ENCODE measurements at places on chromosomes 2 and 18.

- no peak for DNase-seq
Measured at GRCh38 chr18:48662011-48662661, 123.3 kb downstream of the CTIF start.

GRCh38 chr2:234050455-234051135 lies at the start of gene SPP2:
SPP2 (plus strand) TSS chr2:234050702; CDS start chr2:234050787, 85 bp downstream.
- DNase-seq, result no peak

GRCh38 chr2:162677476-162677875 lies 161.1 kb downstream of the KCNH7 start:
- DNase-seq, result no peak

- no peak for DNase-seq
Measured at GRCh38 chr2:44186810-44187209, 18.1 kb downstream of the PPM1B start.

DNA sequence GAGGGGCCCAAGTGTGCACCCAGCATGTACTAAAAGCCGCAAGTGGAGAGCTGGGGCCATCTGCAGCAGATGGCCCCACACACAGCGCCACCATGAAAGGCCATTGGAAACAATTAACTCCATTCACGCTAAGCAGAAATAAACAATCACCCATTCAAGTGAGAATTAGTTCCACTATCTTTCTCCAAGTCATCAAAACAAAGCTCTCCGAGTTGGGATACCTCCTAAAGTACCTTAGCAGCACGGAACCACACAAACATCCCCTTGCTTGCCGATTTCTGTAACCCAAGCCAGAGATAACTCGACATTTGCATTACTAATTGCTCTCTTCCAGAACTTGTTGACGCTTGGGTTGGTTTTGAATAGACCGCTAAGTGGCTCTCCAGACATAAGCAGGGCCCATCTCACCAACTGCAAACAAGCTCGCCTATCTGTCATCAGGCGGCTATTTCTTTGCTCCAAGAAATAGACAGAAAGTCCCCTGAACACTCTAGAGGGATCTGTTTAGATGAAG lies 840.6 kb upstream of the SALL3 start:
- no peak for DNase-seq

GRCh38 chr18:79248495-79249060 lies 147.2 kb upstream of the NFATC1 start:
- DNase-seq, result no peak

DNA sequence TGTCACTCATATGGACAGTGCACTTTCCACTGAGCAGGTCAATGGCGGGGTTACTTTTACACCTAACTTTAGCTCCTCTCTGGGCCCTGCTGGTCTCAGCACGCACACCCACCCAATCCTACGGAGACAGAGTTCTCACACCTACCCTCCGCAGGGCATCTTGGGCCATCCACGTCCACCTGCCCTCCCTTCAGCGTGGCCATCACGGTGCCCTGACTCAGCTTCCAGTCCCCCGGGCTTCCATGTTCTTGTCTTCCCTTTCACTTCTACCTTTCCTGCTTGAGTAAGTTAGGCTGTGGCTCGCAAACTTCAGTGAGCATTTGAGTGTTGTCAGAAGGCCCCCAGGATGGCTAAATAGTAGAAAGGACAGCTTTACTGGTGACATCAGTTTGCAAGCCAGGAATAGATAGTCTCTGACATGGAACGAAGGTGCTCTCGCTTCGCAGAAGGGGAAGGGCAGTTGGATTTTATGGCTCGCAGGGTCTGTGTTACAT lies 232.4 kb downstream of the SEPTIN10 start:
- DNase-seq, result no peak

DNA sequence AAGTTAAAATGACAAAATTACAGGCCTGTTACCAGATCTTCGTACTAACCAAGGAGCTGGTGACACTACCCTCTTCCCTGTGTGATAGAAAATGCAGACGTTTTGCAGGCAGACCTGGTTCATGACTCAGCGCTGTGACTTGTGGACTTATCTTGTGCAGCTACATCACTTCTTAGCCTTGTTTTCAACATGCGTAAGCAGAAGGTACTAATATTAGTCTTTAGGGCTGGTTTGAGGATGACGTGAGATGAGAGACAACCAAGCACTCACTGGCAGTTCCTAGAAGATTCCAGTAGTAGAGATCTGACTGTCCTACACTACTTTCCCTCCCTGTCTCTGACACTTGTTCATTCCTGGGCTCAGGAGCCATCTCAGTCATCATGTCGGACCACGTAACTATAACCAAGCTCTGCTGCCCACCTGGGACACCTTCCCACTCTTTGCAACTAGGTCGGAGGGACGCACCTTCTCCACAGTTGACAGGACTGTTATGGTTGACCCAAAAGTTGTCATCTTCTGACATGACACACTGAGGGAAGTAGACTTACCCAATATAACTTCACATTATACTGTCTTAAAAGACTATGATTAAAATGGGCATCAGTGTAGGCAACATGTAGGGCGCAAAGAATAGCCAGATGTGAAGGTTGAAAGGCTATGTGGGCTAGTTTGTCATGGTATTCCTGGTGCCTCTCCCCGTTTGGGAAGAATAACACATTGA lies 64.8 kb downstream of the TNFRSF11A start:
- DNase-seq, result no peak

- no peak for DNase-seq
Measured at GRCh38 chr2:238710032-238710735, 137.7 kb upstream of the TWIST2 start.

- DNase-seq, result no peak
Measured at GRCh38 chr2:146135245-146135644, 1615.3 kb upstream of the ZEB2 start.

DNA sequence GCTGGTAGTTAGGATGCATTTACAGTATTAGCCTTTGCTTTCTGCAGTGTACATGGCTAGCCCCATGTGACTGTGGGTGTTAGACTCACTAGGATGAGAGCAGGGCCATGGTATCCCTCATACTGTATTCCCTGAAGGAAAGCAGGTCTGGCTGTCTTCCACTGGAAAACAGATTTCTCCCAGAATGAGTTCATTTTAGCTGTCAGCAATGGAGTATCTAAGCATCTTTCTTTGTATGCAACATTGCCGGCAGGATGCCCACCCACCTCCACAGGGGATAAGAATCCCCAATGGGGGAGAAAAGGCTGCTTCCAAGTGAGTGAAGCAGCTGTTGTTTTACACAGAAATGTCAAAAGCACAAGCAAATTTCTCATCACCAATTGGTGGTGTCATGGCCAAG lies 142.7 kb upstream of the KLHL14 start:
- no peak for DNase-seq

DNA sequence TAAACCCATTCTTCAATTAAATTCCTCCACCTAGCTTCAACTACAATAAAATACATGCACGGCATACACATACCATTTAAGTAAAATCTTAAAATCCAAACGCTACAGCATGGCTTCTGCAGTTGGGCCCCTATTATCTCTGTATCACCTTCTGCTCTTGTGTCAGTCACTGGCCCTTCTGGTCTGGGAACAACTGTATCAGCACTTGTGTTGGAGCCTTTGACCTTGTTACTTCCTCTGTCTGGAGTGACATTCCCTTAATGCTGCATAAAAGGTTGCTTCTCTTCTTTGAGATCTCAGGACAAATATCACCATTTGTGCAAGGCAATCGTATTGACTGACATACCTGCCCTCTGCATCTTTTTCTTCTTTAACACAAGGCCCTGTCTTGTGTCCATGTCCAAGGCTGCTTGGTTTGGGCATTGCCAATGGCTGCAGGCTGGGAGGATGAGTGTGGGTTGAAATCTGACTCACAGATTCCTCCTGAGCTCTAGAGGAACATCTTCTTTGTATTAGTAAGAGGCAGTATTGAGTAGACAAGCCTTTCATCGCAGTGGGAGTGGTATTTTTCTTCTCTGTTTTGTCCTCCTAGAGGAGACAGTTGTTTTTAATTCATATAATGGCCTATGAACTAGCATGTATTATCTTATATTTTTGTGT lies 267.8 kb upstream of the TRIB2 start:
- no peak for DNase-seq

- no peak for DNase-seq
Measured at GRCh38 chr18:34821669-34822210, 111.6 kb downstream of the DTNA start.

DNA sequence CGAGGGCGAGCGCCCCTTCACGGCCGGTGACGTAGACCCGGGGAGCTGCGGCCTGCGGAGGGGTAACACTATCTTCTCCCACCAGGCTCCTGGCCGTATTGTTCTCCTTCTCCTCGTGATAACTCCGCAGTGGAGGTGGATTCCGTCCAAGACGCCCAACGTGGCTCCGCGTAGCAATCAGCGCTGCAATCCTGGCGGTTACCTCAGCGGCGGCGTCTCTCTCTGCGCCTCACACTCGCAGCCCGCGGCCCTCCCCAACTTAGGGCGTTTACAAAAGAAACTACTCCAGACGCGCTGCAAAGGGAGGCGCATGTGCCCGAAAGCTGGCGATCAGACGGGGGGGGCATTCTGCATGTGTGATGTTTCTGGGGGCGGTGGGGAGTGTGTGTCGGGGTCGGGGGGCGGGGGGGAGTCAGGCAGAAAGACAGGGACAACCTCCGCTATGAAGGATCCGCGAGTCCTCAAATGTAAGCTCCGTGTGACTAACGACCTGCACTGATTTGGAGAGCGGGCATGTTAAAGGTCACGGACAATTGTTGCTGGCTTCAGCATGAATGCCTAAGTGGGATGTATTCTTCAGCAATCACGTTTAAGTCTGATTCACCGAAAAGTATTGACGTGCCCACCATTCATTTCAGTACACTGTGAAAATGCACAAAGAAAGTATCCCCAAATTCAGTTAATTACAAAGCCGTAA lies 1.3 kb upstream of the ZNF516 start:
- no peak for DNase-seq

DNA sequence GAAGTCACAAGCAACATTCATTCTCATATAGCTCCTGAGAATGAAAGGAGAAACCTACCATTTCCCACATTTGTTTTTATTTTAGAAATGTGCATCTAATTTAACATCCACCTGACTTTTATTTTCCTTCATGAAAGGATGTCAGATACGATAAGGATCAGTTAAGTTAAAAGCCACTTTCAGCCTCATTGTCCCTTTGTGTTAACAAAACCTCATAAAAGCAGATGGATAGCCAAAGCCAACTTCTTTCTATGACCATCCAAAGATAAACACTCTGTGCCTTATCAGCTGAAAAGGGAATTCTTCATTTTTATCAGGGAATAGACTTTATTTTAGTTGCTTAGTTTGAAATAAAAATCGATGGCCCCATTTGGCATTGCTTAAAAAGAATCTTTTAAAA lies 25.7 kb upstream of the RIT2 start:
- no peak for DNase-seq

- no peak for DNase-seq
Measured at GRCh38 chr2:194105358-194105757, 1551.7 kb upstream of the SLC39A10 start.

- no peak for DNase-seq
Measured at GRCh38 chr2:74502720-74503505, 3.5 kb upstream of the LBX2 start.

DNA sequence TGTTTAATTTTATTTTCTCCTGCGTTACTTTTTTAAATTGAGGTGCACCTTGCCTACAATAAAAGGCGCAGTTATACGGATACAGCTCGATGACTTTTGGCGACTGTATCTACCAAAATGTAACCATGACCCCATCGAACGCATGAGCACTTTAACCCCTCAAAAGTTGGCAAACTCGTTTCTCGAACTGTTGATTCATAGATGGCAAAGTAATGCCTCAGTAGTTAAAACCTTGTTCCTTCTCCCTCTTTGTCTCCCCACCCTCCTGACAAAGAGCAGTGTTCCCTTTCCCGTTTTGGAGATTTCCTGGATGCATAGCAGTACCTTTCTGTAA lies 577 bp downstream of the MOGAT1 start:
- no peak for DNase-seq

GRCh38 chr2:186841940-186842339 lies 7.0 kb downstream of the ZSWIM2 start:
- DNase-seq, result no peak

GRCh38 chr18:24885276-24885675 lies 424.8 kb downstream of the HRH4 start:
- DNase-seq, result no peak

DNA sequence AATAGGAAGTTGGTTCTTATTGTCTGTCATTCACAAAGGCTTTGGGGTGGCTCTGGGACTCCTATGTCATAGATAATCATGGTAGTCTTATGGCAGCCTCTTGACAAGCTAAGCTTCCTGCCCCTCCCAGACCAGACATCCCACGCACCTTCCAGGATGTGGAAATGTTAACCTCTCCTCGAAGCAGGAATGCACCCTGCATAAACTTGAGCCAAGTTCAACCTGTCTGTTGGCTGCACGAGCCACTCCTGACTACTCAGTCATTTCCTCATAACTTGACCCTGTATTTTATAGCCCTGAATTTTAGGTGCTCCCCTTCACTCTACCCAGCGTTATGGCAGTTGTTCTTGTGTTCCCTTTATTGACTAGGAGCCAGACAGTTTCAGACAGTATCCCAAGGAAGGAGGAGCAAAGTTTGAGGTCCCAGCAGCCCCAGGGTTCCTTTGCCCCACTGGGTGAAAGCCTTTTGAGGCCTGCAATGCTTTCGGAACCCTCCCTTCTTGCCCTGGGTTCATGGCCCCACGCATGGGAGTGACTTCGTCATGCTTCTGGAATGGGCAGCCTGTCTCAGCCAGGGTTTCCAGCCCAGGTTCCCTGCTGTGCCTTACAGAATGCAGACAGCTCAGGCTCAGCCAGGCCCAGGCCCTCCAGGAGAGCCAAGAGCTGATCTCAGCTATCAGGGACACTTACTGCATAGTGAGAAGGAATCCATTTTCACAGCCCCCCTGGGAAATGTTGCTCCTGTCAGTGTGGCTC lies 15.6 kb upstream of the INO80C start:
- no peak for DNase-seq

All from activated CD8-positive, alpha-beta memory T cell treated with anti-CD3 and anti-CD28 coated beads for 1 hour (primary cell).